ENCODE measurements at places on chromosomes 1 and 21.

GRCh38 chr1:185213091-185213490 lies 56.1 kb downstream of the SWT1 start:
- no peak for DNase-seq

GRCh38 chr1:17251246-17251645 lies 2.3 kb downstream of the PADI3 start:
- DNase-seq = no peak

DNA sequence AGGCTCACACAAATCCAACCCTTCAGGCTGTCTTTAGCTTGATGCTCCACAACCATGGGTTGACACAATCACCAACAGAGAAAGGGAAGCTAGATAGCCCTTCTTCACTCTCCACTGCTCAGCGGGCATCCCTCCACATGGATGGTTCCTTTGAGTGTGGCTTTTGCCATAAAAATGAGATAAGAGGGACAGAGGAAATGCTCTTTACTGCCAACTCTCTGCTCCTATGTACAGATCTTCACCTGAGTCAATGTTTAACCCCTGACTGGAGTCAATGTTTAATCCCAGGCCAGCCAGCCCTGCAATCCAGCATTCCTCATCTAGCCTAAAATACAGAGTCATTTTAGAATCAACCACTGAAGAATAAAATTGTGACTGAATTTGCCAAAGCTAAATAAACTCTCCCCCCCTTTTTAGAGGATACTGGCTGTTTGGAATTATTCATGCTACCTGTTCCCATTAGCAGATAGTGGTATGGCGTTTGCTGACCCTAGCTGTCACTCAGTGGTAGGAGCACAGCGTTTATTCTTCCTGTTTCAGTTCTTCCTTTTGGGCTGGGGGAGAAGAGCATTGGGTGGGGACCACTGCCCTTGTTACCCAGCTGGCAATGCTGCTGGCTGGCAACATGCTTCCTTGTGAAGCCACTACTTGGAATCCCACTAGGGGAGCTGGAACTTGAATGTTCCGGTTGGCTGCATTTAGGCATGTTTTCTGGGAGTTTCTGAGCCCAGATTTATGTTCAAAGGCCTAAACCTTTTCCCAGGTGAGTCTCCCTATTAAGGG lies 5.2 kb upstream of the PIGR start:
- DNase-seq = no peak

- no peak for DNase-seq
These were observed 50.5 kb upstream of the GFI1 start for GRCh38 chr1:92536980-92537884.

GRCh38 chr1:109307274-109308021 lies 637 bp upstream of the MYBPHL start:
- no peak for DNase-seq

GRCh38 chr1:17305576-17306095 lies 2.4 kb upstream of the PADI4 start:
- DNase-seq = no peak
